ENCODE measurements at places on chromosomes 11 and 22.

- DNase-seq: no peak
Observed at GRCh38 chr11:71368966-71369365, 79.2 kb downstream of the DHCR7 start.

DNA sequence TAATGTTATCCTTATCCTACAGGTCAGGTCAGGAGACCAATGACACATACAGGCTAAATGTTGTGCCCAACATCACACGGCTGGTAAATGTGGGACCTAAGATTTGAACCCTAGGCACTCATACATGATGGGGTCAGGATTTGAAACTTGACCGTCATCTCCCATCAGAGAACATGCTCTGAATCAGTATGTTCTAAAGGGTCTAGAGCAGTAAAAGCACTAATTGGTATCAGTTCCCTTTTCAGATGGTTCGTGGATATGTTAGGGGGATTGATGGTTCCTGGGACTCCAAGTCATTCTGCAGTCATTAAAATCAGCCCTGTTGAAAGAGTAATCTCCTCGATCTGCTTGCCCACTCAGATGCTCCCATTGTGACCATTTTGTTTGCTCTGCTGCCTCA, 65.5 kb downstream of the BMAL1 start:
- DNase-seq: no peak

DNA sequence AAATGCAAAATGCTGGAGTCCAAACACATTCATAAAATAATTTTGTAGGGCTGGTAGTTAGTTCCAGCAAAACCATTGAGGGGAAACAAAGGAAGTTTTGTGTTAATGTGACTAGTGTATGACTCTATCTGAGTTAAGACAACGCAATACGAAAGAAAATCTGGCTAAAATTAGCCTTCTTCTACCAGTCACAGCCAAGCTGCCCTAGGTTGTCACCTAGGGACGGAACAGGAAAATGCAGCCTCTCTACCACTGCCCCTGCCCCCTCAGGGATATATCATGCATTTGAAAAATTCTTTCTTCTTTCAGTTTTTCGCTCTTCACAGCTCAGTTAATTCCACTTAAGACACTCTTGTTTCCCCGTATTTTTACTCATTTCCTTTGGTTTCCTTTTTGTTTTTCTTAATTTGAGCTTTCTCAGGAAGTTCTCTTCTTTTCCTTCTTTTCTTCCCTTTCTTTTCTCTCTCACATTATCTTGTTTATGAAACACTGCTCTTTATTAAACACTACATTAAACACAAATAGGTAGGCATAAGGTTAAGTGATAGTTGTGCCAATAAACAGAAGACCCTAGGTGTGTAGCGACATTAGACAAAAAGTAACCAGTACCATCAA, 30.6 kb downstream of the KIRREL3 start:
- no peak for DNase-seq

DNA sequence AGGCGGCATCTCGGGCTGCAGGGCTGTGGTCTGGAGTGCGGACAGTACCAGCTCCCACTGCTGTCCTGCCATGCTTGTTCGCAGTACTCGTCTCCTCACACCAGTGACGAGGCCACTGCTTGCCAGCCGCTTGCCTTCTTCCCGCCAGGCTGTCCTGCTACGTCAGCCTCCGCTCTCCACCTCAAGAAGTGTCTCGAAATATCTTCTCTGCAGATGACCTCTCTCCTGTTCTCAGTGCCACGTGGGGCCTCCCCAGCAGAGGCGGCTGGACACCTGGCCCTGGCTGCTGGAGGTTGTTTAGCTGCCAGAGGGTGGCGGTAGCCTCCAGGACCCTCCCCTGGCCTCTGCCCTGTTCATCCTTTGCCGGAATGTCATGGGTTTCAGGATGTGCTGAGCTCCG, 3.1 kb upstream of the CCDC188 start:
- no peak for DNase-seq

GRCh38 chr11:69867076-69868005, 48.1 kb upstream of the FGF3 start:
- no peak for DNase-seq

GRCh38 chr11:64230171-64230984, at the start of gene DNAJC4:
Gene DNAJC4, plus strand, starts transcription at chr11:64230548. Its CDS starts 307 bp downstream, at chr11:64230855.
- DNase-seq: peak; percentile 70

DNA sequence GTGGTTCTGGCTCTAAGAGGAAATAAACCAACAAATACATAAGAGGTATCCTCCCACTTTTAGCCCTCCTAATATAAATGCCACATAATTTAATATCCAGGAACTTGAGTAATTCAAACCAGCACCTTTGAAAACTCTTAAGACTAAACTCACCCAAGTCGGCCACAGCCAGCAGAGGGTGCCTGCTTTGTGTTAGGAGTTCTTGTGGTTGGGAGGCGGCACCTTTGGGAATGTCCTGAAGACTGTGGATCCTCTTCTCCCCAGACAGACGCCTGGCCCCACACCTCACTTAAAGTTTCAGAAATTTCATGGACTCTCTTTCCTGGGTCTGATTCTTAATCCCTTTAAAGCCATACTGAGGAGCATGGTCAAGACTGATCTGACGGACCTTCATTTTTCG, 169.0 kb downstream of the TBC1D22A start:
- DNase-seq: no peak

GRCh38 chr11:122816761-122817520, 21.4 kb upstream of the CRTAM start:
- DNase-seq: no peak

- peak; percentile 2 for DNase-seq
Observed at GRCh38 chr22:33000342-33001280, 57.6 kb downstream of the SYN3 start.

DNA sequence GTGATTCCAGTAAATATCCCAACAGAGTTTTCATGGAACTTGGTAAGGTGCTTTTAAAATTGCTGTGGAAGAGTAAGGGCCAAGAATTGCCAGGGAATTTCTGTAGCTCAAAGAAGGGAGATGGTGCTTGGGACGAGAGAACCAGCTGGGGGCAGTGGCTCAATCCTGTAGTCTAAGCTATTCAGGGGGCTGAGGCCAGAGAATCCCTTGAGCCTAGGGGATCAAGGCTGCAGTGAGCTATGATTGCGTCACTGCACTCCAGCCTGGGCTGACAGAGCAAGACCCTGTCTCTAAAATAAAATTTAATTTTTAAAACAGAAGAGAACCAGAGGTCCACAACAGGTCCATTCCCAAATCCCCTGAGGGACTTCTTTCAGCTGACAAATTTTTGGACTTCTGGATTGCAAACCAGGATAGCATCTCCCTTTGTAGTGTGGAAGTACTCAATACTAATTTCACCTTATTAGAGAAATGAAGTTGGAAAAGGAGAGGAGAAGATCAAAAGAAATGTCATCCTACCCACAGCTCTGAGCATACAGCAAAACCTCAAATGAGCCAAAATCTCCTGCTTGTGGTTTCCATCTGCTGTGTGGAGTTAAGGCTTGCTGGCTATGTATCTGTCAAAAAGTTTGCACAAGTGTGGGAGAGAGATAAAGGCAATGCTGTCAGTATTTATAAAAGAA, 59.2 kb upstream of the CLPB start:
- DNase-seq: no peak

DNA sequence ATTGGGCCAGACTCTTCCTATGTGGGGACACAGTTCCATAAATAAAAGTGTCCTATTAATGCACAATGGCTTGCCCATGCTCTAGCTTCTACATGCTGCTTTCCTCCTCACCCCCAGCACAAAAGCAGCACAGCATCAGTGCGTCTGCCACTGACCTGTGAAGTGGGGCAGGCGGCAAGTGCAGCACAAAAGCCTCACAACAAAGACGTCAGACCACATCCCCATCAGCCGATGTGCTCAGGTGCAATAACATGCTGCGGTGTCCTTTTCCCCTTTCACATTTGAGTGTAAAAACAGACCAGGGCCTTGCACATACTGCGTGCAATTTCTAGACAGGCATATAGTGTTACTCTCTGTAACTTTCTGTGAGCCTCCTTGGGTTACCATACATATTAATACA, 12.8 kb downstream of the DKK3 start:
- no peak for DNase-seq

DNA sequence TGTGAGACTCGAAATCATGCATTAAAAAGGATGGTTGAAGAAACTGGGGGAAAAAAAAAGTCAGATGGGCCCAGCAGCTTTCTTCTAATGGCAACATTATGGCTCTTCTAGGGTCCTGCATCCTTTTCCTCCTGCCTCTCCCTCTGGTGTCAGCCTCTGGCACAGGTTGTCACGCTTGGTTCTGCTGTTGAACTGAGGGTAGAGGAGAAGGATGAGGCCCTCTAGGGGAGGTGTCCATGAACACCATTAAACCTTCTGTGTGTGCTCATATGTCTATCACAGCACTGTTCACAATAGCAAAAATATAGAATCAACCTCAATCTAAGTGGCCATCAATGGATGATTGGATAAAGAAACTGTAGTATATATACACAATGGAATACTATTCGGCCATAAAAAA, 36.0 kb downstream of the BUD13 start:
- DNase-seq: no peak

DNA sequence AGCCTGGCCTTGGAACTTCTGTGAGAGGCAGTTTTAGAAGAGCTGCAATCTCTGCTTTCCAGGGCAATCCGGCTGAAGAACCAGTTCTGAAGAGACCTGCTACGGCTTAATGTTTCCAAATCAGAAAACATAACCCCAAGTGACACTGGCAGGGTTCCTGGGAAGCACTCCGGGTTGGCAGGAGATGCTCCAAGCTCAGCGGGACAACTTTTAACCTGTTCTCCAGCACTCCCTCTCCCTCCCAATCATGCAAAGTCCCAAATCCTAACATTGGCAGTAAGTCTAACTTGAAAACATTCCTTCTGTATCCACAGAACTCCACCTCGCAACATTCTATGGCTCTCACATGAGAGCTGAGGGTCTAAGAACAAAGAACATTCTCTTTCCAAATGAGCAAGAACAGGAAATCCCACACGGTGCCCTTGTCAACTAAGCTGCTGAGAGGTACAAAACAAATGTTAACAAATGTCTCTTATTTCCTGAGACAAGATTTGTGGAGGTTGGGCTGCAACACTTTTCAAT, 48.5 kb upstream of the MN1 start:
- no peak for DNase-seq

DNA sequence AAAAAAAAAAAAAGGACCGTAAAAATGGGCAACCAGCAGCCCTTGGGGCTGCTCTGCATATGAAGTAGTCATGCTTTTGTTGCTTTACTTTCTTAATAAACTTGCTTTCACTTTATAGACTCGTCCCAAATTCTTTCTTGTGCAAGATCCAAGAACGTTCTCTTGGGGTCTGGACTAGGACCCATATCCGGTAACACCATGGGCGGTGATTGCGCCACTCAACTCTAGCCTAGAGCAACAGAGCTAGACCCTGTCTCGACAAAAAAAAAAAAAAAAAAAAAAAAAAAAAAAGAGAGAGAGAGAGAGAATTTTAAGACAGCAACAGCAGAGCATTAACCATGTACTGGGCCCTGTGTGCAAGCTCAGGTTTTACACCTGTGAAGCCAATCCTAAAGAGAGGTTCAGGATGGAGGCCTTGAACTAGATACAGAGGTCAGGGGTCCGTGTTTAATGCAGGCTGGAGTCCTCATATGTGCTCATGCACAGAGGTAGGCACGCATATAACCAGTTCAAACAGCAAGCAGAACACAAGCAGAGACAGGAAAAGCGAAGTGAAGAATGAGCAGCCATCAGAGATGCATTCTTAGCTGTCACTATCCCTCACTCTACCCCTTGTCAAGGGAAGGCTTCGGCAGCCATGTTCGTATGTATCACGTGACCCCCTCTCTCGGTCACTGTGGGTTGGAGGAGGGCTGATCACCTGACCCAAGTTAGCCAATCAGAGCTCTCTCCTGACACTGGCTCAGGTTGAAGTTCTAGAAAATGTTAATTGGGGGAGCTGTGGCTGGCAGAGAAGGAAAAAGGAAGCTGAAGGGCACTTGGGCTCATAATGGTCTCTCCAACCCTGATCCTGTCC, 16.7 kb upstream of the SYT12 start:
- no peak for DNase-seq

- DNase-seq: no peak
Observed at GRCh38 chr22:24867323-24868022, 61.5 kb downstream of the SGSM1 start.

GRCh38 chr11:57477507-57478189, 17.3 kb downstream of the RTN4RL2 start:
- no peak for DNase-seq

DNA sequence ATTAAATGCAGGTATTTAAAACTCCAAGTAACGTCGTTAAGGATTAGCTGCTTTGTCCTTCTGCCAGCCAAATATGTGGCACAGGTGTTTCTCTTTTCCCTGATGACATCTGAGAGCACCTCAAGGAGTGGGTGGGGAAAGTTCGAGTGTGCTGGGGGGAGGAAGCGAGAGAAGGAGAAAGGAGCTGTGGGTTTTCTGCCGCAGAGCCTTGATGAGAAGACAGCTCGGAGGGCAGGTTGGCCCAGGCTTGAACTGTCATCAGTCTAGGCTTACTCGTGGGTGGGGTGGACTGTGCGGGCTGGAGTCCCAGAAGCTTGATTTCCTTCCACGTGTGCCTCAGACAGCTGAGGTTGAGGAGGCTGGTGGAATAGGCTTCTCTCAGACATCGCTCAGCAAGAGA, 15.2 kb upstream of the SORL1-AS1 start:
- peak; percentile 51 for DNase-seq

DNA sequence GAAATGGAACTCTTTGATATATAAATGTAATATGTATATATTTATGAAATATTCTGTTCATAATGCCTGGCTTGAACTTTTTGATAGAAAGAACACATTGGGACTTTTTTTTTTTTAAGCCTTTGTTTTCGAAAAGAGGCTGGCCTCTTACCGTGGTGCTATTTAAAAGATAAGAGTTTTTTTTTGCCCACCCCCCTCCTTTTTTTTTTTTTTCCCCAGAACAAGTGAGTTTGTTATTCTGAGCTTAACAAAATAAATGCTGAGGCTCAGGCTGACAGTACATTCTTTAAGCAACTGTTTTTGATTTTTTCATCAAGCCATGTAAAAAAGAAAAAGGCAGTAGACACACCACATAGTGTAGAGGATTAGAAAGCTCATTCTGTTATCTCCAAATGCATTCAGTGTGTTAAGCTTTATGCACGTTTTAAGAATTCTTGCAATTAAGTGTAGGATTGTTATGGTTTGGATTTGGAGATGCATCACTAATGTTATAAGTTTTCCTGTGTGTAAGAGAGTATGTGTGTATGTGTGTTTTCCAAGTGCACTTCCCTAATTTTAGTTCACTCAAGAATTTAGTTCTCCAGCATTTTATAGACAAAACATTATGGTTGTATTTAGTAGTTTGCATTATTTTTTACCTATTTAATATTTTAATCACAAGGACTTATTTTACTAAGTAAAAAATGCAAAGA, 12.0 kb downstream of the PDHX start:
- no peak for DNase-seq

GRCh38 chr11:118319337-118319707, 14.8 kb downstream of the CD3E start:
- no peak for DNase-seq

GRCh38 chr11:10653261-10653660, 40.3 kb downstream of the IRAG1 start:
- no peak for DNase-seq

- DNase-seq: no peak
Observed at GRCh38 chr11:36488096-36488495, 22.0 kb downstream of the TRAF6 start.

GRCh38 chr11:33542921-33543320, 157.7 kb downstream of the C11orf91 start:
- no peak for DNase-seq

Data from activated T-helper 1 cell treated with anti-CD3 and anti-CD28 coated beads, Interleukin-2, amount 50 U/mL, for 16 hours (primary cell).